ENCODE measurements at places on chromosomes 11 and 22.
A peak's percentile ranks its signal among the peaks of the same experiment; 100 is the strongest.

DNA sequence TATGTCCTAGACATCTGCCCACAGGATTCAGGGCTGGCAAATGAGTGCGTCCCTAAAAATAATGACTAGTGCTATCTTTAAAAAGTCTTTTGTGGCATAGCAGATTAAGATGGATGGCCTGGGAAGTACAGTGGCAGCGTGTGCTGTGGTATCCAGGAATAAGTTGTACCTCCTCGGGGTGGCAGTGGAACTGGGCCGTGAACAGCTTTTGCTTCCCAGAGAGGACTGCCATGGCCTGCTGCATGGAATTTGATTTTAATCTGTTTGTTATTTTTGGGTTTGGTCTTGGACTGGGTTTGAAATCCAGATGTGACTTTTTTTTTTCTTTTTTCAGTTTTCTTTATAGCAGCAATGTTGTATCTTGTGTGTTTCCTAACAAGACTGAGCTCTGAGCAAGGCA is 71.3 kb upstream of the PARVG start:
- no peak for DNase-seq

DNA sequence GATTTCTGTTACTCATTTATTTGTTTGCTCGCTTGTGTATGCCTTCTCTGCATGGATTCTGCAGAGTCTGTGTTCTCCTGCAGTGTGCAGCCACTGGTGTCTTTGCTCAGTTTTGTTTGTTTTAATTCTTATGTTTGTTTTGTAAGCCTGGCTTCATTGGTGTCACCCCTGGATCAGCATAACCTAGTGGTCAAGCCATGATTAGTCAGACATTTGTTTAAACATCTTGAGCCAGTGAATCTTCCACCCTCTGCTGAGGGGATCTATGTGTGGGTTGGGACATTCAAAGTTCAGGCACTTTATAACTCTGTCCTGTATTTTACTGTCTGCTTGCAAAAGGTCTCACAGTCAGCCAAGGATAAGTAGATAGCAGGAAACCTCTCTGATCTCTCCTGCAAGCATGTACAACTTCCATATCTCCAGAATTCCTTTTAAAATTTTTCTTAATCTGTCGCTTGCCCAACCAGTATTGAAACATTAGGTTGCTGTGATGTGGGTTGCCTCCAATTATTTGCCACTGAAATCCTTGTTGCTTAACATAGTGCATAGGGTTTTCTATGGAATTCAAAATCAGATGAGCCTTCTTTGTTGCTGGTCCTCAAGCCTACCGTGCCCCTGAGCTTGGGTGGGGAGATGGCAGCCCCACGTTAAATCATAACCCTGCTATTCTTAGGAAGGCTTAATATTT is 86.8 kb downstream of the KCNQ1OT1 start:
- no peak for DNase-seq

- peak; percentile 65 for DNase-seq
Observed at GRCh38 chr22:28594797-28595462, 84.7 kb downstream of the TTC28 start.

- DNase-seq, result no peak
Observed at GRCh38 chr11:130829920-130830511, 86.3 kb downstream of the SNX19 start.

DNA sequence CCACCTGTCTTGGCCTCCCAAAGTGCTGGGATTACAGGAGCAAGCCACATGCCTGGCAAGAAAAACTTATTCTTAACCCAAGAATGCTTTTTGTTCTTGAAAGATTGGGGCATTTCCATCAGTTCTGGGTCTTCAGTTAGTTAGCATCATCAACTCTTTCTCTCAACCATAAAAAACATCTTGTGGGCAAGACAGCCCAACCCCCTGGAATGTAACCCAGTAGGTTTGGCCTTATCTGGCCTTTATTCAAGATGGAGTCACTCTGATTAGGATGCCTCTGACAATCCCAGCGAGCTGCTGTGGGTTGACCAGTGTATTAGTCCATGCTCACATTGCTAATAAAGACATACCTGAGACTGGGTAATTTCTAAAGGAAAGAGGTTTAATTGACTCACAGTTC is 9.2 kb upstream of the TPCN2 start:
- DNase-seq, result no peak

Measured in epithelial cell of esophagus (primary cell).